Bronchus fibroblast of lung (primary cell): ENCODE measurements at places on chromosomes 7 and 10. TPM values are rescaled to one million over a fixed set of nuclear protein-coding genes. Genes with fewer than 3 reads are reported as not detected.

The HECTD2 gene
- 3.7 and 4.0 TPM in 2 replicates for total RNA-seq

The OR9A2 gene
- total RNA-seq: not detected in 2 replicates

The DHTKD1 gene
- 11.3 and 12.3 TPM in 2 replicates for total RNA-seq

The GHRHR gene
- not detected in 2 replicates for total RNA-seq

The VAX1 gene
- total RNA-seq: not detected in 2 replicates

The IGFBP1 gene
- not detected in 2 replicates for total RNA-seq

The FAM20C gene
- total RNA-seq: 137 and 144 TPM in 2 replicates

The CFTR gene
- total RNA-seq: 0.30 and 0.67 TPM in 2 replicates

The GPR85 gene
- 4.6 and 5.2 TPM in 2 replicates for total RNA-seq

The CYP3A7 gene
- 0.34 TPM in 1 of 2 replicates, not detected in the other for total RNA-seq

The TCAF2 gene
- total RNA-seq: 1.5 and 1.8 TPM in 2 replicates

The SND1 gene
- 158 and 173 TPM in 2 replicates for total RNA-seq

The FZD1 gene
- 9.4 and 10.3 TPM in 2 replicates for total RNA-seq

The CDNF gene
- total RNA-seq: 0.34 and 1.9 TPM in 2 replicates

The FKBP6 gene
- total RNA-seq: not detected in 2 replicates

The CALHM1 gene
- not detected in 2 replicates for total RNA-seq

The SPDYE18 gene
- 0.30 TPM in 1 of 2 replicates, not detected in the other for total RNA-seq

The CHST15 gene
- total RNA-seq: 2.9 and 3.0 TPM in 2 replicates

The INPP5A gene
- total RNA-seq: 23.8 and 25.6 TPM in 2 replicates

The NACAD gene
- 3.6 and 4.2 TPM in 2 replicates for total RNA-seq

The UNCX gene
- total RNA-seq: not detected in 2 replicates

The STEAP1 gene
- total RNA-seq: 30.0 and 39.5 TPM in 2 replicates

The ZCCHC24 gene
- 24.7 and 27.2 TPM in 2 replicates for total RNA-seq

The EGFR gene
- 39.8 and 42.0 TPM in 2 replicates for total RNA-seq

The MKI67 gene
- total RNA-seq: 34.0 and 35.1 TPM in 2 replicates

The PARD3 gene
- total RNA-seq: 15.9 and 18.2 TPM in 2 replicates

The FEZF1 gene
- total RNA-seq: not detected in 2 replicates

The HABP2 gene
- total RNA-seq: not detected in 2 replicates

The ATOH7 gene
- total RNA-seq: 0.30 TPM in 1 of 2 replicates, not detected in the other

The BRAT1 gene
- 31.5 and 38.5 TPM in 2 replicates for total RNA-seq

The COL28A1 gene
- total RNA-seq: 0.17 TPM in 1 of 2 replicates, not detected in the other

The RFC2 gene
- total RNA-seq: 41.7 and 45.6 TPM in 2 replicates

The PRR15 gene
- not detected in 2 replicates for total RNA-seq

The GSTO2 gene
- 7.3 and 7.6 TPM in 2 replicates for total RNA-seq

The TMEM229A gene
- total RNA-seq: under 0.01 TPM in 1 of 2 replicates, not detected in the other

The CRHR2 gene
- total RNA-seq: not detected in 2 replicates

The DIP2C gene
- 9.5 and 10.9 TPM in 2 replicates for total RNA-seq

The EPHA1 gene
- 0.15 and 0.17 TPM in 2 replicates for total RNA-seq

The OPN4 gene
- total RNA-seq: not detected in 2 replicates

The OR2A7 gene
- total RNA-seq: 0.15 and 0.84 TPM in 2 replicates

The ODAD2 gene
- 0.59 and 1.7 TPM in 2 replicates for total RNA-seq

The CNOT4 gene
- total RNA-seq: 5.5 and 6.1 TPM in 2 replicates

The EPHB6 gene
- 6.6 and 7.4 TPM in 2 replicates for total RNA-seq

The AIFM2 gene
- 6.1 and 6.5 TPM in 2 replicates for total RNA-seq

The AFAP1L2 gene
- total RNA-seq: 1.0 and 1.9 TPM in 2 replicates

The FAM107B gene
- total RNA-seq: 10.8 and 11.3 TPM in 2 replicates

The NPC1L1 gene
- not detected in 2 replicates for total RNA-seq
